ENCODE measurements at places on chromosomes 4 and X.
A peak's percentile ranks its signal among the peaks of the same experiment; 100 is the strongest.

- DNase-seq = peak; percentile 13
Observed at GRCh38 chr4:41644288-41644914, 104.1 kb downstream of the PHOX2B start.

DNA sequence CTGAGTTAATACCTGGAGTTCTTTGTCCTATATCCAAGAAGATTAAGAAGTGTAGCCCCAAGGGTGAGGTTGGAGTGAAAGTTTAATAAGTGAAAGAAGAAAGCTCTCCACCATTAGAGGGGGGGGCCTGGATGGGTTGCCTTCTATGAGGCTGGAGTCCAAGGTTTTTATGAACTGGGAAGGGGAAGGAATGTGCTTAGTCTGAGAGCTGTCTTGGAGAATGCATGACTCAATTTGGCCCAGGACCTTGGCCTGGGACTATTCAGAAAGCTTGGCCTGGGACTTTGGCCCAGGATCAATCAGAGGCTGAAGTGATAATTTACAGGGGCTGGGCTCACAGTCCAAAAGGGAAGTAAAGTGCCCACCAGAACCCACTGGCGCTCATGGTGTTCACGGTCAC, 1049.0 kb upstream of the GRIA3 start:
- no peak for DNase-seq

DNA sequence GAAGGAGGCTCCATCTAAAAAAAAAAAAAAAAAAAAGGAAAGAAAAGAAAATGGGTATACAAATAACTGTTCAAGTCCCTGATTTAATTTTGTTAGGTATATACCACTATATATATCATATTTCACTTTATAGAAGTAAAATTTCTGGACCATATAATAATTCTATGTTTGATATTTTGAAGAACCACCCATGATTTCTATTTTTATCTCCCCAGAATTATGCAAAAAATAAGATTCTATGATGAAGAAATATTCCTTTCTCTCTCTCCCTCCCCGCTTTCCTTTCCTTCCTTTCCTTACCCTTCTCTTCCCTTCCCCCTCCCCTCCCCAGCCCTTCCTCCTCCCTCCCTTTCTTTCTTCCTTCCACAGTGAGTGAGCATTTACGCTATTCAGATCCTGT, 337.5 kb upstream of the SPANXN4 start:
- no peak for DNase-seq

GRCh38 chr4:107658400-107659336, 61.4 kb downstream of the PAPSS1 start:
- no peak for DNase-seq

DNA sequence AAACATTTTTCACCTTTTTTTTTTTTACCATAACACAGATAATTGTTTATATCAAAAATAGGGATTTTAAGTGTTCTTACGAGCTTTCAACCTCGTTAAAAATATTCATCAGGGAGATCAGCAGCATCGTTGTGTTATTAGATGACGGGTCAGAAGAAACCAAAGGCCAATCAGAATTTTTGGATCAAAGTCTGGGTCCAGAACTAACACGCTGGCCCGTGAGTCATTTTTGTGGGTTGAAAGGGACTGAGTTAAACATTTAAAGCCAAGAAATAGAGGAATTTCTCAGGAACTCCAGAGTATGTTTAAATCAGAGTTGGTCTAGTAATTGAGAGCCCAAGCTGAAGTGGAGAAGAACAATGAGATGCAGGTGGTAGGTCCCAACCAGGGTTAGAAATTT, 170.8 kb downstream of the TLL1 start:
- no peak for DNase-seq
